BE2C (cell line): ENCODE measurements at places on chromosomes 3 and 15.

DNA sequence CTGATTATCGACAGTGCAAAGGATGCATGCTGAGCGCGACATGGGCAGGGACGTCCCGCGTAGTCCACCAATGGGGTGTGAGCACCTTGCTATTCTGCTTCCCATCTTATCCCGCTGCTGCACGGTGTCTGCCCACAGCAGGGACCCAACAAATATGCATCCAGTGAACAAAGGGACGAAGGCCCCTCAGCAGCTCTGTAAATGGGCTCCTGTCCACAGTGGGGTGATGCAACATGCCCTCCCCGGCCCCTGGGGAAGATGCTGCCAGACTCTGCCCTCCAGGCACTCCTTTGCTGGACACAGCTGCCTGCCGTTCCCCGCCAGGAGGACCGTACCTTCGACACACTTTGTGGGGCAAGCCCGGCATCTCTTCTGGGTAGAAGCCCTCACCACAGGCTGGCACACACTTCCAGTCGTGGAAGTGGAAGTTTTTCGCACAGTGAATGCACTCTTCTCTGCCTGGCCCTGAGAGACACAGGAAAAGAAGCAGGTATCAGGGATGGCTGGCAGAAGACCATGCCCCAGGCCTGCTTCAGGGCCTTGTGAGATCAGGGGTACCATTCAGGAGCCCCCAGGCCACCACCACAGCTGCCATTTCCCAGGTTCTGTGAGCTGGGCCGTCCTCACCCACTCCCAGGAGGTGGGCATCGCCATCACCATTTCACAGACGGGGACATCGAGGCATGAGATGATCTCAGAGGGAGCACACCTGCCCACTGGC is 18.2 kb upstream of the SNRPA1 start:
- DNase-seq, result no peak

GRCh38 chr3:42926310-42926709 is 20.4 kb downstream of the ZNF662 start:
- no peak for DNase-seq

DNA sequence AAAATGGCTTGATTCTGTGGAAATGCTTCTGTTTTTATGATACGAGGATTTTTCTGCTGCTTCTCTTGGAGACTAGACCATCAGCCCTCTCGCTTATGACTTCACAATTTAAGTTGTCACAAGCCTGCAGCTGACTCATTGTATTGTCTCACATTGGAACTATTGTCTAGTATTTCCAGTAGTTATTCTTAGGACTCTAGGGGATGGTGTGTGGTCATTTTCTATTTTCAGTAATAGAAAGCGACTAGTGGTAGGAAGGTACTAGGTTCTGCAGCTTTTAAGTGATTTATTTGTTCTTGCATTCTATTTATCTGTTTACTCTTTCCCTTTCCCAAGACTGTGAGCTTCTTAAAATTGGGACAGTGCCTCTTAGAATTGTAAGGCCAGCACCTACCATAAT is 66.3 kb upstream of the CRTC3 start:
- DNase-seq, result no peak

GRCh38 chr3:135803028-135803692 is 162.4 kb upstream of the PPP2R3A start:
- no peak for DNase-seq
